ENCODE measurements at places on chromosomes 3 and 15.

GRCh38 chr3:195885036-195885891 lies 23.1 kb downstream of the TNK2 start:
- peak; percentile 63 for DNase-seq

GRCh38 chr15:48324949-48325348 lies 6.3 kb upstream of the DUT start:
- DNase-seq, result no peak

DNA sequence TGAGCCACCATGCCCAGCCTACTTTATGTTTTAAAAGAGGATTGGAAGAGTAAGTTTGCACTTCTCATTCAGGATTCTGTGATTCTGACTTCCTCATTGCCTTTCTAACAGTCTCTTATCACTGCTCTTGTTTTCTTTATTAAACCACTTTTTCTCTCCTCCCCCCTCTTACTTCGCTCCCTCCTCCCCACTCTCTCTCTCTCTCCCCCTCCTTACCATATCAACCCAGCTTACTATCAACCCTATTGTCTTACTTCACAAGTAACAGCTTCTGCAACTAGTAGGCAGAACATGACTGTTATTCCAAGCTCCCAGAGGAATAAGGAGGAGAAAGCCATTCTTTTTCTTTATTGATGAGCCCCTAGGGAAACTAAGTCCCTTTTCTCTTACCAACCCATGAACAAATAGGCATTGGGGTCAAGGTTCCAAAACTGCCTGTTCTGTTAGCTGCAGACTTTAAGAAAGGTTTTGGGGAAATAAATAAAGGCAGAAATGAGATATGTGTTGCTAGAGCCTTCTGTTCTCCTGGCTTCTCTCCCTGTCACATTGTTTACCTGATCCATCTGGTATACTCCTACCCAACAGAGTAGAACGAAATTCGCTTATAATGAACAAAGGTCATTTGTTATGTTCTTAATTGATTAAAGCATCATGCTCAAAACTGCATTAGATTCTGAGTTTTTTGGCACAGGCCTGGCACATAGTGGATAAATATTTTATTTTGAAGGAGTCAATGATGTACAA lies 56.4 kb upstream of the RASGRP1 start:
- DNase-seq, result no peak

GRCh38 chr15:72387741-72388140 lies 10.4 kb upstream of the TMEM202 start:
- no peak for DNase-seq

DNA sequence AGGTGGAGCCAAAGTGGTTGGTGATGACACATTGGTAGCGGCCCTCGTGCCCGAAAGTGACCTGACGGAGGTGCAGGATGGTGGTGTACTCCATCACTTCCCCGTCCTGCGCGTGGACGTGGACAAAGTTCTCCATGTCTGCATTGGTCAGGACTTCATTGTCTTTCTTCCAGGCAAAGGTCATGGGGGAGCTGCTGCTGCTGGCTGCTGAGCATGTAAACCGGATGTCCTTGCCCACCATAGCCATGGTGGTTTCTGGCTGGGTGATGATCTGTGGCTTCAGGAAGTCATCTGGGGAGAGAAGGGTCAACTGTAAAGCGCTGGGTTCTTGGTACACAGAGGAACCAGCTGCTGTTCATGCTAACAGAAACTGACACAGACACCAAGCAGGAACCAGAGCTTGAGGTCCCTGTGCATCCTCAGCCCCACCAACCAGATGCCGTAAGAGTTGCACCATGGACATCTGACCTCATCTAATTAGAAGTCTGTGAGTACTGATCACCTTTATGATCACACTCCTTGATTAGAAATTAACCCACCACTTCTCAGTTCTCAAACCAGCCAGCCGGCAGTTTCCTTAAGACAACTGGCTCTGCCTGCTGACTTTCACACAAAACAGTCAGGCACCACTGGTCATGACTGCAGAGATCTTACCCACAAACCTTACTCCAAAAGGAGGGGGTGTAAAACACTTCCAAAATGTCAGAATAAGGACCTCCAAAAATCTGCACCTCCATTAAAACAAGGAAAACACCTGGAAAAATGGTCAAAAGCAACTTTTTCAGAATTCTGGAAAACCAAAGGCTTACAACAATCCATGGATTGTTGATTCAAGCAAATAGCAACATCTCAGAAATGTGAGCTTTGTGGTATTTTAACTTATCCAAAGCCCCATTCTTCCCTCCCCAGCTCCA lies 114.6 kb downstream of the LRIG1 start:
- DNase-seq, result no peak

GRCh38 chr3:42066516-42067181 lies 24.5 kb upstream of the TRAK1 start:
- no peak for DNase-seq

GRCh38 chr3:66255865-66256264 lies 35.1 kb downstream of the SLC25A26 start:
- no peak for DNase-seq

DNA sequence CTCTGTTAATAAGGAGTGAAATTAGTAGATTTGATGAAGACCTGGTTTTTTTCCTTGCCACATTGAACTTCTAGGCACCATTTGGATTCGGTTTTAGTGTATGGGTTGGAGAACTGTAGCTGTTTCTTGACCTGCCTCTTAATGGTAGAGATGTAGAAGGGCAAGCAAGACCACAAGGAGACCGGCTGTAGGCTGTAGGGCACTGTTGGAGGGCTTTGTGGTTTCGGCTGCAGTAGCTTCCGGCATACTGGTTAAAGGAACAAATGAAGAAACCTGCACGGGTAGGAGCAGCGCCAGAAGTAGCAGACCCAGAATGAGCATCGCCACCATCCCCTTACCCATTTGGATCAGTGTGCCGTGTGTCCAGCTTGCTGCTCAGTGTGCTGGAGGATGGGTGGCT lies 7.9 kb downstream of the PCLAF start:
- DNase-seq, result no peak

DNA sequence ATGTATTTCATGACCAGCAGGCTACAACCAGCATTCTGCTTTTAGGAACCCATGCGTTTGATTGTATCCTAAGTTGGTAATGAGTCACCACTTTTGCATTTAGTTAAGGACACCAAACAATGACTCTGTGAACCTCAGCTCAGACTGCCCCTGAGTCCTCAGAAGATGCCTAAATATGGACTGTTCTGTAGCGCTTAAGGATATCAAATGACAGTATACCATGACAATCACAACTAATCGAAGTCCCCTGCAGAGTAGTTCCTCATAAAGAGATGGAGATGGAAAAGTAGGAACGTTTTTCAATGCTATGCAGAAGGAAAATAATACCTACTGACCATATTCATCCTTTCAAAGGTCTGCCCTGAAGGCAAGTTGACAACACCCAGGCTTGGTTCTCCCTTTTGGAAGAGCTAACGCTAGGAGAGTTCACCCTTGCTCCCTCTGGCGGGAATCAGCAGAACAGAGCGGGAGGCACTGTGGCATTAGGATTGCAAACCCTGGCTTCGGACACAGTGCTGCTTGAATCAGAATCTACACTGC lies 508.6 kb downstream of the FHIT start:
- DNase-seq, result no peak

- no peak for DNase-seq
These were observed 12.1 kb downstream of the IQGAP1 start for GRCh38 chr15:90400005-90400758.

- DNase-seq, result no peak
These were observed 31.1 kb downstream of the FAM174B start for GRCh38 chr15:92624401-92624991.

DNA sequence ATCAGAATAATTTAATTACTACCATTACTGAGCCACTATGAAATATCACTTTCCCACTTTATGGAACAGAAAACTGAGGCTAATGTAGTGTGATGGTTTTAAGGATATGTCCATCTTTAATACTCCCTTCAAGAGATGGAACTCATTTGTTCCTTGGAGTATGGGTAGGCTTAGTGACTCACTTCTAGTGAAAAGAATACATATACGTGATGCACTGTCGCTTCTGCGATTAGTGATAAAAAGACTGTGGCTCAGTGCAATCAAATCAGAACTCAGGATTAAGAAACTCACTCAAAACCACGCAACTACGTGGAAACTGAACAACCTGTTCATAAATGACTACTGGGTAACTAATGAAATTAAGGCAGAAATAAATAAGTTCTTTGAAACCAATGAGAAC lies 216.6 kb downstream of the SUCLG2 start:
- DNase-seq, result no peak

- DNase-seq, result no peak
These were observed 469.3 kb upstream of the CDIN1 start for GRCh38 chr15:36109943-36110658.

GRCh38 chr3:71541313-71541712 lies 42.2 kb downstream of the FOXP1 start:
- DNase-seq, result no peak

DNA sequence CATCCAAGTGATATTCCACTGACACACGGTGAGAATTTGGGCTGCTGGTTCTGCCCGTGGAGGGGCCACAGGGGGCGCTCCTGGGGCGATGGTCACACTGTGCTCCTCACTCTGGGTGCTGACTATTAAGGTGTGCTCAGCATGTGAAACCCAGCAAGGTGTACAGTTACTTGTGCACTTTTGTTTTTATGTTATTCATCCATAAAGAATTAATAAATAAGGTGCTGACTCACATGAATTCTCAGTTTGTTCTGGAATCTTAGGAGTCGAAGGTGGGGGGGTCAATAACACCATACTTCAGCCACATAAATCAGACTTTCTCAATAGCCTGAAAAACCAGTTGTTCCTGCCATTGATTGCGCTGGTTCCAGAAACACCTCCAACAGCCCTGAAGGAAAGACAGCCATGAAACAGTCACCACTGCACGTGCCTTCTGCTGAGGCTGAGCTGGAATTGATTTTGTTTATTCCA lies 53.5 kb upstream of the SPATA12 start:
- no peak for DNase-seq

- DNase-seq, result no peak
These were observed 72.7 kb downstream of the ALDH1A2 start for GRCh38 chr15:57992761-57993355.

DNA sequence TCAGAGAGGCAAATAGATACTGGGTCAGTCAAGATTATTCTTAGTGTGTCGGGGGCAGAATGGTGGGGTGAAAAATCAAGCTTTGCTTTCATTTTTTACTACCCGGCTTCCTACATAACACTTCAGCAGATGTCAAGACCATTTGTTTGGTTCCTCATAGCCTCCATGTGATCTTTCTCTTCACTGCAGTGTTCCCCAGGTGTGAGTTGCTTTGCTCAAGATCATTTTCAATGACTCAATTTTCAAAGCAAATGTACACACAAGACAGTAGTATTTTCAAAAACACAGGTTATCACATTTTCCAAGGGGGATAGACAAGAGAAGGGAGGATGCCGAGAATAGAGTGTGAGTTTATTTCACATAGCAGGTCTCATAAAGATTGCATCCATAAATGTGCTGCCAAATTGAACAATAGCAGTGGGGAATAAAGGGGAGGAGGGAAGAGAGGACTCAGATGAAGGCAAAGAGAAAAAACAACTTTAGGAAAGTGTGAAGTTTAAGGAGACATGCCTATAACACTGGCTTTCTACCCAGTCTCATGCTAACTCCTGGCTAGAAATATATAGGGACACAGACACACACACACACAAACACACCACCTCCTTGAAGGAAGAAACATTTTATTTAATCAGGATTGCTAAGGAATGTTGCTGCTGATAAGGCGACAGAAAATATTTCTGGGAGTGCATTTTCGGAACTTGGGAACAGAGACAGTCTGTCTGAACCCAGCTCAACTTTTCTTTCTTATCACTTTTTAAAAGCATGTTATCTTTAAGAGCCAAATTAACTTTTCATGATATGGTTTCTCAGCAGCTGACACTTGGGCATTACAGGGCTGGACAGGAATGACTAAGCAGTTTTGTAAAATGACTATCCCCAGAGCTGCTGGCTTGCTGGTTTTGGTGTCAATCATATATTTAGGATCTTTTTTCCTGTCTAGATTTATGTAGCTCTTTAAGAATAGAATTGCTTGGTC lies 402.4 kb downstream of the RBMS3 start:
- peak; percentile 87 for DNase-seq

DNA sequence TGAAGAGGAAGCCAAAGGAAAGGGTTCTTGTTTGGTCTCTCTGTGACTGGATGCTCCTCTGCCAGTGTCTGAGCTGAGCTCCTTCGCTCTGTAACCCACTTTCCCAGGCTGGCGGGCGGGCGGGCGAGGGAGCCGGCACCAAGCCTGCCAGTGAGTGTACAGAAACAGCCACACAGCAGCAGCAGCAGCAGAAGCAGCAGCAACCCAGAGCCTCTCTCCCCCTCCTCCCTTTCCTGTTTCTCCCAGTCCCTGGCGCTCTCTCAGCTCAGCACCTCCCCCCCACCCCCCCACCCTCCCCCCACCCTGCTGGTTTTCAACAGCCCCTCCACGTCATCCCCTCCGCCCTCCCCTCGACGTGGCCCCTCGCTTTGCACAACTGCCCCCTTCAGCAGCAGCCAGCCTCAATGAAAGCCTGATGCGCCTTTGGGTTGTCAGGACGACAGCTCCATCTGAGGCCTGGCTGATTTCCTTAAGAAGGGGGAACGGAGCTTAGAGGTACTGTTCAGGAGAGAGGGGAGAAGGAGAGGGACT lies at the start of gene LSAMP:
LSAMP (minus strand) TSS at position 177 of the 531 bp plus-strand sequence.
- DNase-seq, result no peak

- DNase-seq, result no peak
These were observed 11.5 kb downstream of the HEMK1 start for GRCh38 chr3:50580683-50581458.

DNA sequence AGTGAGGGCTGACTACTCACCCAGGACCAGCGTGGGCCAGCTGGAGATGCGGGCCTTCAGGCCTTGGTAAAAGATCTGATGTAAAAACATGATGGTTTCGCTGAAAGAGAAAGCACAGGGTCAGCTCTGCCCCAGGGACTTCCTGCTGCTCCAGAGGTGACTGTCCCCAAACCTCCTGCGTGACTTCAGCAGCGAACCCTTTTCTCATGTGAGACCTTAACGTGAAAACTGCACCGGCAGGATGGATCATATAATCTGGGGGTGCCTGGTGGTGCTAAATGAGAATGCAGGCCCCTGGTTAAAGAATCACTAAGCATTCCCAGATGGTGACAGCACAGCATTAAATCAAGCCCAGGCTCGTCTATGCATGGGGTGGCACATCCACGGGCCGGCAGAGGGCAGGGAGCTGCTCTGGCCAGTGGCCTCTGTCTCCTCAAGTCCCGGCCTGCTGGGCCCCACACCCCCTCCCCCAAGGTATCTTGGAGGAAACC lies 55.4 kb downstream of the RASGRF1 start:
- no peak for DNase-seq
